Activated CD8-positive, alpha-beta memory T cell treated with anti-CD3 and anti-CD28 coated beads for 4 hours (primary cell): ENCODE measurements at places on chromosomes 4 and X.

- no peak for DNase-seq
Measured at GRCh38 chr4:22077571-22077970, 129.0 kb upstream of the KCNIP4 start.

GRCh38 chrX:134423606-134424005 is 36.4 kb upstream of the HPRT1 start:
- DNase-seq, result no peak

- no peak for DNase-seq
Measured at GRCh38 chr4:118034053-118034785, at the start of gene NDST3. NDST3 (plus strand) TSS chr4:118034486; CDS start chr4:118053911, 19,425 bp downstream.

GRCh38 chr4:110636171-110636679 is 13.3 kb upstream of the PITX2 start:
- DNase-seq, result no peak

DNA sequence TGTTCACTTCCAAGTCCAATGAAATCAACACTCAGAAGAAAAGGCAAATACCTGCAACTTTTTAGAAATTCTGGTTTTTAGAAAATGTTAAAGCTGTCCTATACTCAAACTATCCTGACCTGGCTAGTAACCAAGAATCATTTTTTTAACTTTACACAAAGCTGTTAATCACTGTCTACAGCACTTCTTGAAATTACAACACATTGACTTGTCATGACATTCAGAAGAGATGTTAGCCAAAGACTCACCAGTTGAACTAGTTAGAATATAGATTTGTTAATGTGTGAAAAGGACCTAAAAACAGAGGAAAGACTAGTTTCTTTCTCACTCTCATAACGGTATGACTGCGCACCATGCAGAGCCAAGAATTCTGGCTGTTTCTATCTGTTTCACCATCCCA is 98.8 kb downstream of the COX18 start:
- no peak for DNase-seq

DNA sequence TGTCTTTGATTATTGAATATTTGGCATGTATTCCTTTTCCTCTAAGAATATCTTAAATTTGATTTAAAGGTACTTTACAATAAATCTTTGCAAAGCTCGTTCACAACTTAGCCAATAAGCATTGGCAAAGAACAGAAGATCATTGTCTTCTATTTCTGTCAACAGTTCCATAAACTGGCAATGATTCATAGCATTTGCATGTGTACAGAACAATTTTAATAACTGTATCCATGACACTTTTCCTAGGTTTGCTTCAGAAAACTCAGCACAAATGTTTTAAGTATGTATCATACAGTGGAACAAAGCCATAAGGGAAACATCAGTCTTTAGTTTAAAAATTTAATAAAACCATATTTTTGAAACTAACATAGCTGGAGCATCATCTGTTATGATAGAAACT is 462.7 kb upstream of the RPS6KA3 start:
- no peak for DNase-seq

GRCh38 chrX:134659761-134660160 is 1.5 kb upstream of the PLAC1 start:
- DNase-seq, result no peak

- no peak for DNase-seq
Measured at GRCh38 chrX:146424422-146424821, 385.1 kb upstream of the CXorf51B start.

DNA sequence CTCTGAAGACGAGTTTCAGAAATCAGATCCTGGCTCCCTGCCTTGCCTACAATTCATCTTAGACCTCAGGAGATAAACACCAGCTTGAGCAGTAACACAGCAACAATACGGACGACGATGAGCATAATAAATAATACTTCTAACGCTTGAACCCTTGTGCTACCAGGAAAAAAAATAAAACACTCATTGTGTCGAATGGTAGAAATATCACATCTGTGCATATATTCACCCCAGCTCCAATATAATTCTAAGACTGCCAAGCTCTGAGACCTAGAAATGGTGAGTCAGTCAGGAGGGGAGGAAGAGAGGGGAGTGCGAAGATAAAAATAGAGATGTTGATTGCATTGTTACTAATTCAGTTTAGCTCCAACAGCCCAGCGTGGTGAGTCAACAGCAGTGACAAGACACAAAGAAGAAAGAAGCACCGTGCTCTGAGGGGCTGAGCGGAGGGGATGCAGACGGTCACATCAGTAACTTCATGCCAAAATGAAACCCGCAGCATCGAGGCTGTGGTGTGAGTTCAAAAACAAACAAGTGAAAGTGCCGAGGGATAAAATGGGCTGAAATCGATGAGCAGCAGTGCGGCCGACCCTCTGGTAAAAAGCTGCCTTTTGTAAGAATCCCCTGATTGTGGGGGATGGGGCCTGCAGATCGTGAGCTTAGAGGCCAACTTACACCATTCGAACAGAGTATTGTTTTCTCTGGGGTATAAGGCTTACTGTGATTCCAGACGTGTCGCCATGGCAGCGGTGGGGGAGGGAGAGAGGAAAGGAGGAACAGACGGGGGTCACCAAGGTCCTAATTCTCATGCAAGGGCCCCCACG is 150.4 kb downstream of the MGST2 start:
- DNase-seq, result no peak

DNA sequence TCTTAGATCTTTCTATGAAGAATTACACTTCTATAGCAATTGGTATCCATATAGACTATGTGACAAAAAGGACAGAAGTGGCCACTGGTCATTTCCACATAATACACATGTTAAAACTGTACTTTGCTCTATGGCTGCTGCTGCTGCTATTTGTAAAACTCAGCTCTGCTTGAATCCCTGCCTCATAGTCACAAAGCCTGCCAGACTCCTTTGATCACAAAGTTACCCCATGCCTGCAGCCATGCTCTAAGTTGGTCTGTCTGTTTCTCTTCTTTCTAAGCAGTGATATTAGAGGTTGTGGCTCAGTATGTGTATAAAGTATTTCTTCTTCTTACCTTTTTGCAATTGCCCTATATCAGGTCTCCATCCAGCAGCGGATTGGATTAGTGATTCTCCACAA is 210.9 kb downstream of the GRID2 start:
- DNase-seq, result no peak

- no peak for DNase-seq
Measured at GRCh38 chr4:147096667-147097604, 151.3 kb upstream of the TTC29 start.

GRCh38 chr4:128393101-128393704 is 105.6 kb upstream of the PGRMC2 start:
- DNase-seq, result no peak

GRCh38 chr4:182486881-182487280 is 243.7 kb downstream of the TENM3 start:
- DNase-seq, result no peak

- no peak for DNase-seq
Measured at GRCh38 chr4:153034681-153035080, 98.6 kb downstream of the FHDC1 start.

- DNase-seq, result no peak
Measured at GRCh38 chrX:86197815-86198214, 49.6 kb downstream of the DACH2 start.

DNA sequence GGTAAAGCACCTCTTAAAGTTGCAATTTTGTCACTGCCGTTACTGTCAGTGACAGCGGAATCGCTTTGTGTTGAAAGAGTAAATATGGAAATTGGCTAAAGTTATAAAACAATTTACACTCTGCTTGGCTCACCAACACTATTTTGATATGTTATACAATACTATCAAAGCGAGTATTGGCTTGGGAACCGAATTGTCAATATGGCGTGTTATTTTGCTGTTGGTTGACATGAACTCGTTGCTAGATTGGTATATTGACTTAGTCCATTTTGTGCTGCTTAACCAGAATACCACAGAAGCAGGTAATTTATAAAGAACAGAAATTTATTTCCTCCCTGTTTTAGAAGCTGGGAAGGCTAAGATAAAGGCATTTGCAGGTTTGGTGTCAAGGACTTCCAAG is 58.6 kb downstream of the DCK start:
- DNase-seq, result no peak
